NCI-H2171 treated with DMSO at 0.1 percent for 48 hours (cell line): ENCODE measurements at places on chromosomes 16 and 17.
A peak's percentile ranks its signal among the peaks of the same experiment; 100 is the strongest.

DNA sequence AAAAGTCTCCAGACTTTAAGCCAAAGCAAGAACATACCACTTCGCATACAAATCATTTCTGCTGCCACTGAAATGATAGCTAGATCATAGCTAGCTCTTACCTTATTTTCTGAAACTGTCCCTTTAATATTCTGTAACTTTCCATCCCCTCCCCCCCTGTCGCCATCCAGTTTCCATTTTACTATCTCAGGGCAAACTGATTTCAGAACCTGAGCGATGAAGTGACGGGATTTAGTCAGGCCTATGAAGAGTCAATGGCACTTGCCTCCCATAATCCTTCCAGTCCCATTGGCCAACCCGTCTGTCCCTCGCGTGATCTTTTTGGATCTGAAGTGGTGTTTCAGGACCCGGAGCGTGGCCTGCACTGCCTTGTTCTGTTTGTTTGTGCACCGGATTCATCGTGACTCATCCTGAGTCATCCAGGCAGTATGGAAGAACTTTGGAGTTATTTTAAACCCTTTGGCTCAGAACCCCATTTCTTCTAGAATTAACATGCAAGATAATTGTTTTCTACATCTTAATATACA, 199.8 kb upstream of the CHMP6 start:
- no peak for DNase-seq

GRCh38 chr16:58034128-58034685, 8.7 kb downstream of the MMP15 start:
- no peak for DNase-seq

GRCh38 chr16:4525634-4526277, 12.8 kb downstream of the CDIP1 start:
- peak; percentile 33 for DNase-seq

DNA sequence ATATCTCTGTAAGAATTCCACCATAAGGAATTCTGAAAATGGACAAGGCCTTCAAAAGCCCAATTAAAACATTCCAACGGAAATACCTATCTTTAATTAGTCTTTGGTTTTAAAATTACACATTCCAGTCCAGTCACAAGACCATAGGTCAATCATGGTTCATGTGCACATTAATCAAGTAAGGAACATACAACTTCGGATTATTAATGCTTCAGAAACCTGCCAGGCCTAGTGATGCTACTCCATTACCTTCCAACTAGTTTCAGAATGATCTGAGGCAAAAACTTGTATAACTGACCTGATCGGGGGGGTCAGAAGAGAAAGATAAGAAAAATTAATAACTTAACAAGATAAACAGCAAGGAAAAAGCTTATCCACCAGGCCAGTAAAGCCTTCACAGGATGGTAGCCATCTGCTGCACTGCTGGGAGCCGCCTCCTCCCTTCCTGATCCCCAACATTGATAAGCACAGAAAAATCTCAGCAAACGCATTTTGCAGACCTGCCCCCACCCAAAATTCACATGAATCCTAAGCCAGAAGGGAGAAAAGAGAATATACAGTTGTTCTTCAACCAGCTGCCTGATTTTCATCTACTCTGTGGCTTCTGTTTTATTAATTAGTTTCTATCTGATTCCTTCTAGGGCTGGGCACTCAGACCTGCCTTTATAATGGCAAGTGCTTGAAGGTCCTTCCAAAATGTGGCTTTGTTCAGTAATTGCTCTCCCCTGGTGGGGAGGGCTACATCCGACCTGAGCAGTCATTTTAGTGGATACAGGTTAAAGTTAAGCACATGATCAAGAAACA, 6.0 kb downstream of the SDR42E1 start:
- DNase-seq, result peak; percentile 61
